ENCODE measurements at places on chromosomes 1 and 21.

DNA sequence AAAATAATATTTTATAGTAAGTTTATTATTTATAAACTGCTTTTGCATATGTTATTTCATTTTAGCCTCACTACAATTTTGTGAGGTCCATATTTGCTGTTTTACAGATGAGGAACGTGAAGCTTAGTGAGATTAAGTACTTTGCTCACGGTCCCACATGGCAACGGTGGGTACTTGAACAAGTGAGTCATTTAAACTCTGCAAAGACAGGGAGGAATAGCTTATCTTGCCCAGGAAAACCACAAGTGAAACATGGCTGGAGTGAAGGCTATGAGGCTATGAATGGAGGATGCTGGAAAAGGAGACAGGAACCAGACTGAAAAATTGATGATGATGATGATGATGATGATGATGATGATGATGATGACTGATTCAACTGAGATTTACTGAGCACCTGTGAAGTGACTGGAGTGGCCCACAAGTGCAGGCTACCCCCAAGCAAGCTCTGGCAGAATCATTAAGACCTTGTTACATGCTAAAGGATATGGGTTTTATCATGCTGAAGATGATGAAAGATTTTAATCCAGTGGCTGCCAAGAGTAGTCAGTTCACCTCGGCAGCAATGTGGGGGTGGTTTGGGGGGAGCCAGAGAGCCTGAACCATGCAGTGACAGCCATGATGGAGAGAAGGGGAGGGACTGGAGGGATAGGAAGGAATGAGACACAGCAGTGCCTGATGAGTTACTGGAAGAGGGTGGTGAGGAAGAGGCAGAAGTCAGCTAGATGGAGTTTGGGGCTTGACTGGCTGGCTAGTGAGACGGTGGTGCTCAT, 1.4 kb upstream of the ABCA4 start:
- no peak for DNase-seq

DNA sequence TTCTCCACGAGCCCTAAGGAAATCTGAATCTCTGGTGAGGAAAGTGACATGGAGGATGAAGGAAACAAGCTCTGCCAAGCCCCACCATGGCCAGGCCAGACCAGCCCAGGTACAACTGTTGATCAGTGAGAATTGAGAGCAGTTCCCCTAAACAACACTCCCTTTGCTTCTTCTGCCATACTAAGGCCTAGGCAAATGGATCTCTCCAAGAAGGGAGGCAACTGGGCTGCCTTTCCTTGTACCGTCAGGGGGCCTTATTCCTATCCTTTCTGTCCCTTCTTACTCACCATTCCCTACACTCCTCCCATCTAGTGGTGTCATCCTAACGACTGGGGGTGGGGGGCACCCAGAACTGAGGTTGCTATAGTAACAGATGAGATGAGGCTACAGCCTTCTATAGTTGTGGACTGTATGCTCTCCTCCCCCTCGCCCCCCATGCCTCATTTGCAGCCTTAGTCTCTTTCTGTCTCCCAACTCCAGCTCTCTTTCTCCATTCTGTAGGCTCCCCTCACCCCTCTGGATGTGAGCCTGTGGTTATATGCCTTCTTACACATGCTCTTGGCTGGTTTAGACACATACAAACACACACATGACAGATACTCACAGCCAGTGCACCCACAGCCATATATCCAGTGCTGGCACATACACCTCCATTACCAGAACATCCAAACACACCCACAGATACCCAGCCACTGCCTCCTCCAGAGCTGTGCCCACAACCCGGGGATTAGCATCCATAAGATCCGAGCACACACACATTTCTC, 3.6 kb downstream of the PEA15 start:
- no peak for DNase-seq

- DNase-seq, result peak; percentile 74
Observed at GRCh38 chr21:24895885-24896734, 711.2 kb downstream of the MRPL39 start.

- DNase-seq, result no peak
Observed at GRCh38 chr21:29677326-29677725, 262.5 kb downstream of the GRIK1 start.

DNA sequence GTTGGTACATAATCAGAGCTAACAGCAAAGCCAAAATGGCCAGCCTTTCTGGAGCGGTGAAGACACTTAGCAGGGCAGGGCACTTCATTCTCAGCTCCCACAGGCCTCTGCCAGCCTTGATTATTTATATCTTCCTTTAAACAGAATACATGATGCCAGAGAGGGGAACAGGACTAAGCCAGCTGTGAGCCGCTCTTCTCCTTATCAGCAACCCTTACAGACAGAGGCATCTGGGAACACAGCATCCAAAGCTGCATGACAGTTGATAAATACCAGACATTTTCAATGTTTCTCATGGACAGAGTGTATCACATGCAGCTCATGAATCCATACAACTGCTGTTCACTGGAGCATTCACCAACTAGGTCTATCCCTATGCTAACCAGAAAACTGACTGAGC, 29.1 kb downstream of the DNAJC11 start:
- DNase-seq, result no peak

- DNase-seq, result no peak
Observed at GRCh38 chr1:180603223-180603849, 28.5 kb upstream of the XPR1 start.

- DNase-seq, result peak; percentile 69
Observed at GRCh38 chr1:234725177-234726132, 115.5 kb upstream of the IRF2BP2 start.

- DNase-seq, result no peak
Observed at GRCh38 chr1:115300087-115300876, 37.8 kb downstream of the NGF start.

GRCh38 chr1:38117444-38117887, 70.9 kb upstream of the POU3F1 start:
- peak; percentile 97 for DNase-seq

DNA sequence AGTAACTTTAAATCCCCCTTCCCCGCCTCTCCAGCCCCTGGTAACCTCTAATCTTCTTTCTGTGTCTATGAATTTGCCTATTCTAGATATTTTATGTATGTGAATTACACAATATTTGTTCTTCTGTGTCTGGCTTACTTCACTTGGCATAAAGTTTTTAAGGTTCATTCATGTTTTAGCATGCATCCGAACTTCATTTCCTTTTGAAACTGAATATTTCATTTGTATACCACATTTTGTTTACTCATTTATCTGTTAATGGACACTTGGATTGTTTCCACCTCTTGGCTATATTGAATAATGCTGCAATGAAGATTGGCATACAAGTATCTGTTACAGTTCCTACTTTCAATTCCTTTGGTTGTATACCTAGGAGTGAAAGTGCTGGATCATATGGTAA, 205.3 kb downstream of the TM2D1 start:
- DNase-seq, result no peak

DNA sequence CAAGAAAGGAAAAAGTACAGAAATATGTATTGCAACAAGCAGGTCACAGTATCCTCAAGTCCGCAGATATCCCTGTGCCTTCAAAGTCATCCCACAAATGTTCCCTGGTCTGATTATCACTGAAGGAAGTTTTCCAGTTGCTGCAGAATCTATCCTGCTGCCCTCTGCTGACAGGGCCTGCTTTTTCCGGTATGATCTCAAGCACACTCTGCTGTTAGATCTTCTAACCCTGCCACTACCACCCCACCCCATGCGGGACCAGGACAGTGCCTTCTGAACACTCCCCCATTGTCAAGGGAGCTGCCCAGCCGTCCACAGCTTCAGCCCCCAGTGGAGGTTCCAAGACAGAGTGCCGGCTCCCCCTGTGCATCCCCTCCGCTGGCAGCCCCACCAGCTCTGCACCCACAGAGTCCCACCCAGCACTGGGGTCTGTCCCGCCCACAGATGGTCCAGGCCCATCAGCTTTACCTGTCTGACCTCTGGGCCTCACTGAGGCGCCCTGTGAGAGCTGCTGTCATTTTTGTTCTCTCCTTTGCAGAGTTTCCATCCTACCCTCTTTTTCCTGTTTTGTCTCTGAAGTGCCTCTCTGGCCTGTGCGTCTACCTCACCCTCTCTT, 27.9 kb downstream of the FAM163A start:
- no peak for DNase-seq

DNA sequence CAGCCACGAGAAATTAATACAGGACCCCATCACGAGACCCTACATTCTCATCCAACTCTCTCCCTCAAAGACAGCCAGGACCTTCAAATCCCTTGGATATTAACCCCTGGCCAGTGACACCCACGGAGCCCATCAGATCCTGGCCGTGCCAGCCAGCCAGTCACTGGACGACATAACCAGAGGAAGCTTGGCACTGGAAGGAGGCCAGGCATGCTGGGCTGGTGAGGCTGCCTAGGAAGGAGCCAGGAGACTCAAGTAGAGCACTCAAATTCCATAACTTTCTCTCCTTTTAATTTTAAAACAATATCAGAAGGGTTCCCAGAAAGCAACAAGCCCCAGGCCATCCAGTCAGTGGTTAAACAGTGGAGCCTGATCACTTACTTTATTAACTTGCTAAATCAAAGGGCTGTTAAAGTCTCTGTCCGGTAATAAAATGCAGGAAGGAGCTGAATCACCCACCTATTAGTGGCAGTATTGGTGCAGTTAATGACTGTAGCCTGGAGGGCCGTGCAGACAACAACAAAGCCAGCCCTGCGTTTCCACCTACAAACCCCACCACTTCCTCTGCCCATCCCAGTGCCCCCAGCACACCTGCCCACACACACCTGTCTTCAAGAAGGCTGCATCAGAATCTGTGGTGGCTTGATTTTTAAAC, 78.0 kb downstream of the HIVEP3 start:
- no peak for DNase-seq

GRCh38 chr1:221824025-221824424, 82.1 kb upstream of the DUSP10 start:
- peak; percentile 35 for DNase-seq

DNA sequence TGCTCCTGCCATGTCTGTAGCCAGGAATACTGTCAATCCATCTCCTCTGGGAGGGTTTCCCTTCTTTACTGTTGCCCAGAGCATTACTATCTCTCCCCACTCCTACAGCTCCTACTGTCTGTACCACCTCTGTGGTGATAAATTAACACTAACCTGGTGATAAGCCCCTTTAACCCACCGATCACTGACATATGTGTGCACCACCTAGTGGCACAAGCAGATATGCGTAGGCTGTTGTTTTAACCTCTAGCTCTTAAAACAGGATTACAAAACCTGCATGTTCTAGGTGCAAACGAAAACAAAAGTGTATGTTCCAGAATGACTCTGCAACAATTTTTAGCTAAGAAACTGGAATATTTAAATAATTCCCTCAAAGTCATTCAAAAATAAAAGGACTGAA, 93.9 kb upstream of the BEND5 start:
- no peak for DNase-seq

- DNase-seq, result no peak
Observed at GRCh38 chr1:108718927-108719655, 6.4 kb downstream of the FNDC7 start.

GRCh38 chr1:24921938-24922662, 8.0 kb downstream of the RUNX3 start:
- no peak for DNase-seq

GRCh38 chr1:239742416-239743109, 349.1 kb upstream of the FMN2 start:
- DNase-seq, result peak; percentile 47

DNA sequence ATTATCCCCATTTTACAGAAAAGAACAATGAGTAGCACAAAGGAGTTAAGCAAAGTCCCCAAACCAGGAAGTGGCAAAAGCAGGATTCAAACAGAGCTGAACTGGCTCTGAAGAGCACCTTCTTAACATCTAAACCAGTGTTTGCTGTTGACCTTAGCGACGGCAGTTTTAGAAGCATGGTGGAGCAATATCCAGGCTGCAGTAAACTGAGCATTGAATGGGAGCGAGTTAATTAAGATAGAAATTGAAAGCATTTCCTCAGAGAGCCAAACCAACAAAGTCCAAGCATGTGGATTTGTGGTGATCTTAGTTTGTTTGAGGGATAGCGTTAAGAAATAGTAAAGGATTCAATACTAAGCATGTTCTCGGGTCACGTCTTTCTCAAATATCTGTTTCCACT, 13.4 kb upstream of the ZNF281 start:
- no peak for DNase-seq

All from NCI-H446 (cell line).